Fibroblast of skin of left biceps (primary cell): ENCODE measurements at places on chromosomes 6 and 20.
A peak's percentile ranks its signal among the peaks of the same experiment; 100 is the strongest.

DNA sequence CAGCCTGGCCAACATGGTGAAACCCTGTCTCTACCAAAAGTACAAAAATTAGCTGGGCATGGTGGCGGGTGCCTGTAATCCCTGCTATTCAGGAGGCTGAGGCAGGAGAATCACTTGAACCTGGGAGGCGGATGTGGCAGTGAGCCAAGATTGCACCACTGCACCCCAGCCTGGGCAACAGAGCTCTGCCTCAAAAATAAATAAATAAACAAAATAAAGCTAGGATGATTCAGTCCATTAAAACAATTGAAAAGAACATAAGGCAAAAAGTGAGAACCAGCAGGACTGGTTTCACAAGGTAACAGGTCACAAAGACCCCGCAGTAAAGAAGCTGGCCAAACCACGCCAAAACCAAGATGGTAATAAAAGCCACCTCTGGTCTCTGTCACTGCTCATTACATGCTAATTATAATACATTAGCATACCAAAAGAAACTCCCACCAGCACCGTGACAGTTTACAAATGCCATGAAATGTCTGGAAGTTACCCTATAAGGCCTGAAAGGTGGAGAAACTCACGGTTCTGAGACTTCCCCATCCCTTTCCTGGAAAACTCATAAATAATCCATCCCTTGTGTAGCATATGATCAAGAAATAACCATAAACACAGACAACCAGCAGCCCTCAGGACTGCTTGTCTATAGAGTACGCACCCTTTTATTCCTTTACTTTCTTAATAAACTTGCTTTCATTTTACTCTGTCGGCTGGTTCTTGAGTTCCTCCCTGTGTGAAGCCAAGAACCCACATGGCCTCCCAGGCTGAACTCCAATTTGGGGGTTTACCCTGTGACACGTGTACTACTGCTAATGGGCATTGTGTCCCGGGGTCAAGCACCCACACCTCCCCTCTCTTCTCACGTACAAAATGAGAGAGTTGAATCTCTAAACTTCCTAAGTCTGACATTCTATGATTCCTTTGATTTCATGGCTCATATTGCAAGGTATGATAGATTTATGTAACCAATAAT, 10.2 kb downstream of the LAMA4 start:
- DNase-seq = no peak

DNA sequence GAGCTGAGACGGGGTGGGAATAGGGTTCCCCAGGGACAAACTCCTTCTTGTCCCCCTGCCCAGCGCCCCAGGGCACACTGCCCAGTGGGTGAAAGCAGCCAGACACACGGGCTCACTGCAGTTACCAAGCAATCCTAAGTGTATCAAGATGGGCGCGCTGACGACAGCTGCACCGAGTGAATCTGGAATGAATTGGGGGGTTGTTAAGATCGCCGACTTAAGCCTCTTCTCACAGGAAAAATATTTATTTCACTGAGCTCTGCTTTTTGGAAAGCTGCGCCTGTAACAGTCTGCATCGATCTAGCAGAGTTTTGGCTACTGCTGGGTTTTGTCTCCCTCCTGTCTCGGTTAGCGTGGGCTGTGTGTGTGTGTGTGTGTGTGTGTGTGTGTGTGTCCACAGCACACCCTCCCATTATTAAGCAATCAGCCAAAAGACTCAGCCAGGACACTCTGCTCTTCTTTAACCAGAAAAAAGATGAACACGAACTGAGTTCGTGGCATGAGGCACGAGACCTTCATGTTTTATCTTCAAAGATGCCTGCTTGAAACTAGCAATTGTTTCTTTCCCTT, 35.9 kb downstream of the RIPOR3 start:
- DNase-seq = peak; percentile 90

GRCh38 chr6:13452346-13453117, 34.9 kb downstream of the GFOD1 start:
- no peak for DNase-seq

- DNase-seq = no peak
Measured at GRCh38 chr6:15880262-15880973, 217.6 kb upstream of the DTNBP1 start.

- DNase-seq = no peak
Measured at GRCh38 chr20:62193079-62194025, 10.5 kb downstream of the MTG2 start.

DNA sequence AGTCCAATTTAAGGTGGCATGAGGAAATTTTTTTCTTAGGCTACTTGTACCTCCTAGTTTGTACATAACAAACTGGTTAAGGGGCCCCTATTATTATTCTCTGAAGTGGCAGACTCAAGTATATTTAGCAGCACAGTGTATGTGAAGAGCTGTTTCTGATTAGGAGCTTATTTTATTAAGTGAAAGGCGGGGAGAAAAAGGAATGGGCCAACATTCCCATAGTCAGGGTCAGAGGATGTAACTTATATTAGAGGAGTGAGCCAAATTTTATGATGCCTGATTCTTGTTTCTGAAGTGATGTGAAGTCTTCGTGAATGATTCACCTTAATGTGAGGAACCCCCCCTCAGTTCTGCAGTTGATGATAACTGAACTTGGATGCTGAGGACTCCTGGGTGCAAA, 2.8 kb downstream of the HECA start:
- peak; percentile 64 for DNase-seq

DNA sequence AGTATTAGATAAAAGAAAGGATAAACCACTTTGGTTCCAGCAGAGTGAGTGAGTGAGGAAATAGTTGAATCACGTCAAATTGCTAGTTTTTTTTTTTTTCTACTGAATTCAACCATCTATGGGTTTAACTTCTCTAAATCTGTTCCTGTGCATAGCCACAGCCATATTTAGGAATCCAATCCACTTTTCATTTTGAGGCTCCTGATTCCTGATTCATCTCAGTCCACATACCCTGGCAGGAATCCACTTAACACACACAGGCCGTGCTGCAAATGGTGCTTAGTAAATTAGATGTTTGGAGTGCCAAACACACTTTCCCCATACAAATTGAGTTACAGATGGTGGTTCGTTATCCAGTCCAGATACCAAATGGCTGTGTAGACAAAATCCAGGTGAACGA, 220.3 kb downstream of the ALDH8A1 start:
- no peak for DNase-seq

GRCh38 chr6:118896339-118897136, 2.6 kb downstream of the ASF1A start:
- no peak for DNase-seq

GRCh38 chr6:127120787-127121636, 2.5 kb downstream of the RSPO3 start:
- DNase-seq = peak; percentile 33

DNA sequence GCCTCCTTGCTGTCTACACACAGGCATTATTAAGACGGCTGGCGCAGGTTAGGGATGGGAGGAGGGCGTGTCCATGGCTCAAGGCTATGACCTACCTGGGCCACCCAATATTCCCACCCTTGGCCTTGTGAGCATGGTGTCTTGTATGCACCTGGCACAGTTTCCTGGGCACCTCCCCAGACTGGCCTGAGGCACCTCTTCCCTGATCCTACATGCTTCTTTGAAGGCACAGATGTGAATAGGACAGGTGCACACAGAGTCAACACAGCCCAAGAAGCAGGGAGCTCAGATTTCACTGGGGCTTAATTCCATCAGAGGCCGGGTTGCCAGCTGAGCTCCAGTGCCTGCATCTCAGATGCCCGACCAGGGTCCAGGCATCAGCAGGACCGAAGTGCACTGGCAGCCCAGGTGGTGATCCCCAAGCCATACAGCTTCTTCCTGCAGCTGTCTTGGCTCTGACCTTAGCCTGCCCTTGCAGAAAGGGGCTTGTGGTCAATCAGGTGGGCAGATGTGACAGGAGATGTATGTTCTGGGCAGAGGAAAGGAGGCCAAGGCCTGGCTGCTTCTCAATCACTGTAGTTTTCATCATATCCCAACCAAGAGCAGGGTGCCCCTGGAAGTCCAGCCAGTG, 287.7 kb downstream of the CLIC5 start:
- DNase-seq = no peak

- DNase-seq = no peak
Measured at GRCh38 chr20:24980291-24981053, 12.1 kb downstream of the APMAP start.

GRCh38 chr6:74671558-74672025, 534.3 kb downstream of the COL12A1 start:
- DNase-seq = peak; percentile 98

DNA sequence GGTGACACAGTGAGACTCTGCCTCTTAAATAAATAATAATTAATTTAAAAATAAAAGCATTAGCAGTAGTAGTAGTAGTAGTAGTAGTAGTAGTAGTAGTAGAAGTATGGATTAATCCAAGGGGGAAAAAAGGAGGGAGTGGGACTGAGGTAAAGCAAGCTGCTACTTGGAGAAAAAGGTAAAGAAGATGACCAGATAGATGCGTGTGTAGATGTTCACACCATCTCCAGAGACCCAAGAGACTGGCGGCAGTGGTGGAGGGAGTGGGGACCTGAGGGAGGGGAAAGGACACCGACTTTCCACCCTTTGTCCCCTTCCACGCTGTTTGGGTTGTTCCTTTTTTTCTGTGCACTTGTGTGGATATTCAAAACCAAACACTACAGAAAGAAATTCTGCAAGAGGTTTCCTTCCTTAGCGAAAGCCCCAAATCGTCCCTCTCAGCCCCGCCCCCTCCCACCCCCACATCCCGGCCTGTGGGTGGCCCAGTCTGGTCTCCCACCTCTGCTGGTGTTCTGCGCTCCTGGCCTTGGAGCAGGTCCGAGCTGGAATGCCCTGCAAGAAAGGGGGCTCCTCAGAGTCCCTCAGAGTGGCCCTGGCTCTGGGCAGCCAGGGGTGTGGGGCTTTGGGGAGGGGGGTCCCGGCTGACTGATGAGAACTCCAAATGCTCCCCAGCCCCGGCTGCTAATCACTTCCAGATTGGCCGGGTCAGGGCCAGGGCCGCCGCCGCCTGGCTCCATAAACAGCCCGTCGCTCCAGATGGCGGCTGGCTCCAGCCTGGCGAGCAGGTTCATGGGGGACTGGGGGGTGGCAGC, 60.2 kb downstream of the UBE2V1 start:
- DNase-seq = no peak

GRCh38 chr20:32609993-32610392, 24.9 kb upstream of the NOL4L start:
- DNase-seq = no peak

DNA sequence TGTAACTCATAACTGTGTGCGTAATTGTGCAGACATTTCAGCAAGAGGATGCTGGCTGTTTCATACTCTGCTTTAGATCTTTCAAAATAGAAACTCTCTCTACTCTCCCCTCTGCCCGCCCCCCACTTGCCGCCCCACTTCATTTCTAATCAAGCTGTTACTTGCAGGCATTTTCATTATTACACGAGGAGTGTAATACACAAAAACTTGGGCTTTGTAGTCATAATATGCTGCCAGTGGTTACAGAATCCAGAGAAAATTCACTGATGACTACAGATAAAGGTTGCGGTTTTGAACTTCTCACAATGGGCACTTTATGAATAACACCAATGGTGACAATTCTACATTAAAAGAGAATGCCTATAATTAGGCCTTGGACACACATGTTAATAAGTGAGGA, 194.0 kb upstream of the POU3F2 start:
- DNase-seq = no peak

DNA sequence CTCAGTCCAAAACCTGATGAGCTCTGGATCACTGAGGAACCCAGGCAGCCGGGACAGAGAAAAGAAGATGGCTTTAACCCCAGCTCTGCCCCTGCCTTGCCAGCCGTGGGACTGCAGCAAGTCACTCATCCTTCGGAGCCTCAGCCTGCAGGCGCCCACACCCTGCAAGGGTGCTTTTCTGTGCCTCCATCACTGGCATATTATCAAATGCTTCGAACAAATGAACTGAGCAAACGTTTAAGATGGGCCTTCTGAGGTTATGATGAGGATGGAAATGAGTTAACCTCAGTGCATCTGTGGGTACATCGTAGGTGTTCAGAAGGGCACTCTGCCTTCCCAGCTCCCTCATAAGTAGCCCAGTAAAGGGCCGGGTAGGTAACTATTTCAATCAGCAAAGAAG, 79.0 kb downstream of the NFATC2 start:
- DNase-seq = no peak

DNA sequence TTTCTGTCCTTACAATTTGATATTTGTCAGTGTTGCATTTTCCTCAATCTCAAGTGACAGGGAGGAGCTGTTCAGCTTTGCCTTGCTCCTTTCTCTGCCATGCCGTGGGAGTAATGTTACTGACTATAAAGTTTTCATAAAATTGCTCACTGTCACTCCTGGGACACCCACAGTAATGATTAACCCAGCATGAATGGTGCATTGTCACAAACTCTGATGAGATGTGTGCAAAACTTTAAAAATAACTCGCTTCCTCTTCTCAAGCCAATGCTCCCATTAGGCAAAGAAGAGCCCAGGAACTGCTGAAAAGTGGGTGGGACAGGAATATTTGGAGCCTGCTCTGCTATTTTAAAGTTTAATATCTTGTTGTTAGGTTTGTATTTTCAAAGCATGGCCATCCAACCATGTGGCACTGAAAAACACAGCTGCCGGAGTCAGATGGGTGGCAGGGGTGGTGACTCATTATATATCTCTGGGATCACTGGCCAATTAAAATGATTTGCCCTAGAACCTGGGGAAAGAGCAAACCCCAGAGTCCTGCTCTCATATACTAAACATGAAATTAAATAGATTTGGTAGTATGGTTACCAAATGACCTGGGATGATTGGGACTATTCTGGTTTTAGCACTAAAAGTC, 260.1 kb downstream of the BTBD3 start:
- no peak for DNase-seq

GRCh38 chr6:7243179-7243981, 69.6 kb downstream of the SSR1 start:
- peak; percentile 28 for DNase-seq

- DNase-seq = no peak
Measured at GRCh38 chr20:63313349-63314014, 20.5 kb downstream of the COL20A1 start.

DNA sequence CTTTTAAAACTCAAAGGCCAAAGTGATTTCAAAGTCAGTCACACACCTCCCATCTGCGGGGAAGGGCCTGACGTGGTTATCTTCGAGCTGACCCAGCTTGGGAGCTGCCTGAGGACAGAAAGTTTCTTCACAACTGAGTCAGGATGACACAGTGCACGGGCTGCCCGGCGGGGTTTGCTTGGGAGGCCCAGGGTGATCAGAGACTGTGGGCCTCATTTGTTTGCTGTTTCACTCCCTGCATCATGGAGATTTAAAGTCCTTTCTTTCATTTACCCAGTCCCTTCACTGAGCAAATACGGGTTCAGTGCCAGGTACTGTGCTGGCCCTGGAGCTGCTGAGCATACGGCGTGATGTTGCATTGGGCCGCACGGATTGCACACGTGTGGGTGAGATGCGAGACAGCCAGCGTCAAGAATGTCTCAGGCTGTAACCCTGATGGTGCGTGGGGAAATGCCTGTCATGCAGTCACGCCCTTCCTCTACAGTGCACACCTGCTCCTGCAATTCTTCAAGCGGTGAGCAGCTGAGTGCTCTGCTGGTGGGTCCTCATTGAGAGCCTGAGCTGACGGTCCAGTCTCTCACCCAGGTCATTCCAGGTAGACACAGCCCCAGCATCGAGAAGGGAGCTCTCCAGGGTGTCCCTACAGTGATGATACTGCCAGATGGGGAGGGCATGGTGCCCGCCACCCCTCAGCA, 82.7 kb upstream of the PMEPA1 start:
- DNase-seq = no peak
